ENCODE measurements at places on chromosomes 2 and 18. TPM values are rescaled to one million over a fixed set of nuclear protein-coding genes. Genes with fewer than 3 reads are reported as not detected.

DNA sequence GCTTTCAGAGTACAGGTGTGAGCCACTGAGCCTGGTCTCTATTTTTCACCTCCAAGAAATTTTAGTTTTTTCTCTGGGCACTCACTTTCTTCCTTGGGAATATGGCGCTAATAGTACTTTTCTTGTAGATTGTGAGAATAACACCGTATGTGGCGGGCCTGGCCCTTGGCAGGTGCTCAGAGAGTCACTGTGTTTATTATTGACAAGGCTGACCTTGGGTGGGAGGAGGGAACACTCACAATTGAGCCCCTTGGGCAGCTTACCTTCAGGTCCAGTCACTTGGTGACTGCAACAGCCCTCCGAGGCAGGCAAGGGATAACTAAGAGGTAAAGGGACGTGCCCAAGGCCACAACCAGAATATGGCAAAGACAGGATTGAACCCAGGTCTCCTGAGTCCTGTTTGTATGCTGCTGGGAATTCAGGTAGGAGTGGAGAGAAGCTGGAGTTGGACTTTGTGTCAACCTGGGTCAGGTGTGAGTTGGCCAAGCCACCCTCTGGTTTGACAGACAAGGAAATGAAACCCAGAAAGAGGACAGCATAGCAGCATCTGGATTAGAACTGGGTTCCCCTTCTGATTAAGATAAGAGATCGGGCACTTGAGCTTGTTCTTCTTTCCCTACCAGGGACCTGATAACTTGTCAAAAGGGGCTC, 2.8 kb upstream of the STK25 start:
- DNase-seq = no peak

GRCh38 chr18:47602273-47602897, 328.1 kb downstream of the SMAD2 start:
- no peak for DNase-seq

- no peak for DNase-seq
Measured at GRCh38 chr2:57527685-57528084, 518.9 kb upstream of the VRK2 start.

DNA sequence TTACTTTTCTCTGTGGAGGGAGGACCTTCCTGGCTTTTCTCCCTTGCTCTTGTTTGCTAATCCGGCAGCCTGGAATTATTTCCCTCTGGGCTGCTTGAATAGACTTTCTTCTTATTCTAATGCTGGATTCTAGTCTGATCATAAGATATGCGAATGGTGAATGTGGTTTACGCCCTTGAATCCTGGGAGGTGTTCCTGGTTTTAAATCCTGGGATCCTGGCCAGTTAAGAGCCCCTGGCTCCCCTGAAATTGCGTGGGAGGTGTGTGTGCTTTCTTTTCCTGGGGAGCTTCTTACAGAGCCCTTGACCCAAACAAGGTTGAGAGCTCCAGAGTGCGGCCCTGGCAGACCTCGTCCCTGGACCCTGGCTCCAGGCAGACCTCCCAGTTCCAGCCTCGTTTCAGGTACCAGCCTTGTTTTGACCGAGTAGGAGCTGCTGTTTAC, 2.8 kb downstream of the SH3BP4 start:
- no peak for DNase-seq

OTOF gene
- 0.29 TPM for total RNA-seq

TEX51 gene
- total RNA-seq = not detected

Measured in posterior vena cava (tissue), 2 donors.